ENCODE measurements at places on chromosomes 13 and 19.

- DNase-seq = peak; percentile 63
These were observed 4.4 kb upstream of the LTBP4 start for GRCh38 chr19:40596608-40597328.

- no peak for DNase-seq
These were observed 4.3 kb downstream of the SPRED3 start for GRCh38 chr19:38392707-38393308.

DNA sequence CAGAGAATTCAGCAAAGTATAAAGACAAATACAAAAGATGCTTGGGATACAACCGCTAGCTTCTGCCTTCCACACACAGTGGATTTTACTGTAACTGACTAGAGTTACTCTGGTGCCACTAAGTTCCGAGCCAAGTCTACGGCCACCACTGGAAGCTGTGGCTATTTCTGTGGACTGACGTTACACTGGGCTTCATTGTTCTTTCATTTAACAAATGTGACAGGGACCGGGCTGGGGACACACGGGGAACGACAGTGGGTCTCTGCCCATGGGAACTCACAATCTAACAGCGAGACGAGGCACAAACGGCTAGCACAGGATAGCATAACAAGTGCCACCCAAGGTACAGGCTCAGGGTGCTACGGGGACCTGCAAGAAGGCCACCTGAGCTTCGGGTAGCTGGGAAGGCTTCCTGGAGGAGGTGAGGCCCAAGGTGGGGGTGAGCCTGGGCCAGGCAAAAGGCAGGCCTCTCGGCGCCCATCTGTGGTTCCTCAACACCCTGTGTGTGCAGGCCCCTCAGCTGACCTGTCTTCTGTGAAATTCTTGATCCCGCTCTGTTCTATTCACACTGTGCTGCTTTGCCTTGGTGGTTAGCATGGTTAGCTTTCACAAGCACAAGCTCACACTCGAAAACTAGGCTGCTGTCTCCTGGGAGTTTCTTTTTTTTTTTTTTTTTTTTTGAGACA is 10.3 kb upstream of the IL4I1 start:
- no peak for DNase-seq

DNA sequence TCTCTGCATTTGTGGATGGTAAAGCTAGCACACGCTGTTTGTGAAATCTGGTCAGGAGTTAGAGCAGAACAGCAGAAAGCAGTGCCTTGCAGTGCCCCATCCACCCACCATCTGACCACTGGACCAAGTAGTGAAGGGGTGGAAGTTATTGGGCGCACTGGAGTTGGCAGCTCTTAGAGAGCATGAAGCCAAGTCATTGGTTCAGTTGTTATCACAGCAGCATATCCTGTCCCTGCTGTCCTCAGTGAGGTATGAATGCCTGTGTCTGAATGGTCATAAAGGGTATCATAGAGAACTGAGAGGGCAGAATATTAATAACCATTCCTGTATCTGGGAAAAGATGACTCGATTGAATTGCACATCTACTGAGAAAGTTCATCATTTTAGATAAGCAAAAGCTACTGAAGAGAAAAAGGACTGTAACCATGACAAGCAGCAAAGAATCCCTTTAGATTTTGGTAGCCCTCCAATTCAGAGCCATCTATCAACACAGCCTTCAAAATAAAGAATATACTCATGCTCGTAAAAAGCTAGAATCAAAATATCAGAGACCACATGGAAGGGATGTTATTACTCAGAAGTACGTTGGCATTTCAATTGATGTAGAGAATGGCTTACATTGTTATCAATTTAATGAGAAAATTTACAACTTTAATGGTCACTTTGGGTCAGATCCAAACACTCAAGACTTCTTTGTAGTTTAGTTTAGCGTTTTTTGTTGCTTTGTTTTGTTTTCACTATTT is 919.0 kb downstream of the EFNB2 start:
- no peak for DNase-seq

- DNase-seq = no peak
These were observed 3.9 kb upstream of the PCDH17 start for GRCh38 chr13:57627663-57628062.

GRCh38 chr19:7522072-7522922 is at the start of gene MCOLN1:
MCOLN1 (plus strand) TSS chr19:7522624; CDS start chr19:7522751, 127 bp downstream.
- DNase-seq = peak; percentile 77

- no peak for DNase-seq
These were observed 6.3 kb downstream of the SH3GL1 start for GRCh38 chr19:4393947-4394590.

GRCh38 chr13:80830431-80830830 is 489.5 kb upstream of the SPRY2 start:
- no peak for DNase-seq

- DNase-seq = no peak
These were observed 34.0 kb downstream of the ITM2B start for GRCh38 chr13:48266701-48267639.

- DNase-seq = no peak
These were observed 373.2 kb downstream of the LMO7 start for GRCh38 chr13:76009267-76009890.

- peak; percentile 3 for DNase-seq
These were observed 17.9 kb upstream of the RFC3 start for GRCh38 chr13:33799950-33800592.

GRCh38 chr13:114054264-114054663 is 78.2 kb downstream of the RASA3 start:
- no peak for DNase-seq

DNA sequence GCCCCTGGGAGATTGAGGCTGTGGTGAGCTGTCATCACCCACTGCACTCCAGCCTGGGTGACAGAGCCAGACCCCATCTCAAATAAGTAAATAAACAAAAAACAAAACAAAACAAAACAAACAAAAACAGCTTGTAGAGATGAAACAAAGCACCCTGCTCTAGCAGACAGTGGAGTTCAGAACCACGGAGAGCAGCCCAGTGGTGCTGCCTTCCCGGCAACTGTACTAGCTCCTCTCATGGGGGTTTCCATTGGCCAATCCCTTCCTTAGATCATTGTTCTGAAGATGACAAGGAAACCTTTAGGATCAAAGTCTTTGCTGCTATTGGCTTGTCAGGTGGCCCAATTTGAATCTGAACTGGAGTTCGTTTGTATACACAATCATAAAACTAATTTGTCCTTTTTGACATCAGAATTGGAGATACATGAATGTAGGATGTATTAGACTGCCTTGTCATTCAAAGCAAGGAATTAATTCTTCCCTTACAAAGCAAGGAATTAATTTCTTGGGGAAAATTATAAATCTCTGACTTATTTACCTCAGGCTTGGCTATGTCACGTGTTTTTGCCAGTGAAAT is 19.7 kb upstream of the SYCN start:
- DNase-seq = no peak

GRCh38 chr19:4172861-4173473 is 9.4 kb downstream of the SIRT6 start:
- no peak for DNase-seq

- DNase-seq = no peak
These were observed 3.1 kb downstream of the CEACAM3 start for GRCh38 chr19:41799444-41800000.

- peak; percentile 70 for DNase-seq
These were observed 4.6 kb upstream of the EPS8L1 start for GRCh38 chr19:55071129-55071502.

GRCh38 chr19:40549007-40549708 is 27.5 kb upstream of the SHKBP1 start:
- DNase-seq = no peak

GRCh38 chr13:66265371-66265770 is 964.8 kb downstream of the PCDH9 start:
- no peak for DNase-seq

- no peak for DNase-seq
These were observed 35.5 kb downstream of the ACTN4 start for GRCh38 chr19:38682872-38683392.

DNA sequence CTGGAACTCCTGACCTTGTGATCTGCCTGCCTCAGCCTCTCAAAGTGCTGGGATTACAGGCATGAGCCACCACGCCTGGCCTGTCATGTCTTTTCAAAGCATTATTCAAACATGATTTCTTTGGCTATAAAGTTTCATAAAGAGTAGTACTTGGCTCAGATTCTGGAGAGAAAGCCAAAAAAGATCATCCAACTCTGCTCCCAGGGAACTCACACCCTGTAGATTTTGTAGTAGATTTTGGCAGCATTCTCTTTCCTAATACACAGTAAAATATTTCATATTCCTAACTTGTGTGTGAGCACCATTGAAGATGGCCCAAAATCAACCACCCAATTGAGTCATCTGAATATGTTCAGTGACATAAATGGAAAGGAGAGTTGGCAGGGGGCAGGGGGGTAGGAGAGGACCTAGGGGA is 48.4 kb downstream of the CAB39L start:
- no peak for DNase-seq

All from HS-27A (cell line).